ENCODE measurements at places on chromosomes 11 and 22.

- DNase-seq: no peak
Observed at GRCh38 chr11:17673951-17674350, 45.4 kb upstream of the MYOD1 start.

- DNase-seq: no peak
Observed at GRCh38 chr11:2076441-2076840, 62.7 kb downstream of the IGF2 start.

- no peak for DNase-seq
Observed at GRCh38 chr22:48145738-48146137, 1383.3 kb downstream of the TBC1D22A start.

- no peak for DNase-seq
Observed at GRCh38 chr22:49462795-49463194, 364.9 kb downstream of the BRD1 start.

DNA sequence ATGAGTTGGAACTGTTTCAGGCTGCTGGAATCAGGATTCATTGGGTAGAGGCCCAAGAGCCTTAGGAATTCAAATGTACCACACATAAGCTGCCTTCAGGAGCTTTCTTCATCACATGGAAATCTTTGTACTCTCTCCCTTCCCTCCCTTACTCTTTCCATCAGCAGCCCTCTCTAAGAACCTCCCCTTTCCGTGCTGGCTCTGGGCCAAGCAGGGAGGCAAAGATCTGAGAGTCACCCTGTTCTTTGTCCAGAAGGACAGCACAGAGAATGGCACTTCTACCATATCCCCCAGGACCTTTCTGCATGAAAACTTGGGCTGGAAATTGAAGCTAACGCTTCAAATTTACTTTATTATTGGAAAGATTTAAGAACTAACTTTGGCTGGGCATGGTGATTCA is 20.7 kb upstream of the TPBGL start:
- no peak for DNase-seq

DNA sequence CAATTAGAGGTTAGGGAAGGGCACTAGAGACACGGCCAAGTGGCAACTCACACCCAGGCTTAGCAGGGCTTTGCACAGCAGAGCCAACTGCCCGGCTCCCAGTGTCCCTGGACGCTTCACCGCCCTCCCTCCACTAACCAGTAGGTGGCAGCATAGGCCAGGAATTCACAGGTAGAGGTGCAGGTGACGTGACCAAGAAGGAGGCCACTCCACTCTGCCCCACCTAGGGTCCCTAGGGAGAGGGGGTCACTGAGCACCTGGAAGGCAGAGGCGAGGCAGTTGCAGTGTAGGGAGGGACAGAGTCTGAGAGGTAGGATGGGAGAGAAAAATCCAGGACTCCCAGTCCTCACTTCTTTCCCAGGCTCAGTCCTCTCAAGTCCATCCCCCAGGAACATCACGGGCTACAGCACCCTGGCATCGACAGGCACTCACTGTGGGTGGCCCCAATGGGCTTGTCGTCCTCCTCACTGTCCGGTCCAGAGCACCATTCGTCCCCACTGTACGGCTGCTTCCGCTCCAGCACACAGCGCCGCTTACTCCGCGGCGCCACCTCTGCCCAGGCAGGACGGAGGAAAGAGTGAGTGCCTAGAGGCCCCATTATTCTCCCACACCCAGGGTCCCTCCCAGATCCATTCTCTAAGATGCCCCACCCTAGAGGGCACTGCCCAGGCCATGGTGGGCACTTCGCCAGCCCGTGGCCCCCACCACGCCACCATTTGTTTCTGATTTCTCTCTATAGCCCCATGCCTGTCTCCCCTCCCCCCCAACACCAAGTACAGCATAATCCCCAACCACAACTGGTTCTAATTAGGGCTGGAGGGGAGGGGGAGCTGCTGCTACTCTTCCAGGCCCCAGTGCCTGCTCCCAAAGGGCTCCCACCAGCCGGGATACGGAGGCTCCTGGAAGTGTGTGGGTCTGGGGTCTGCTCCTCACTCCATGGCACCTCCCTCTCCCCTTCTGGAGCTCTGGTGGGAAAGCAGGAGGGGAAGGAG is 18.4 kb downstream of the BCL9L start:
- DNase-seq: peak; percentile 70

GRCh38 chr22:35661464-35661863 is 13.2 kb downstream of the APOL6 start:
- no peak for DNase-seq

DNA sequence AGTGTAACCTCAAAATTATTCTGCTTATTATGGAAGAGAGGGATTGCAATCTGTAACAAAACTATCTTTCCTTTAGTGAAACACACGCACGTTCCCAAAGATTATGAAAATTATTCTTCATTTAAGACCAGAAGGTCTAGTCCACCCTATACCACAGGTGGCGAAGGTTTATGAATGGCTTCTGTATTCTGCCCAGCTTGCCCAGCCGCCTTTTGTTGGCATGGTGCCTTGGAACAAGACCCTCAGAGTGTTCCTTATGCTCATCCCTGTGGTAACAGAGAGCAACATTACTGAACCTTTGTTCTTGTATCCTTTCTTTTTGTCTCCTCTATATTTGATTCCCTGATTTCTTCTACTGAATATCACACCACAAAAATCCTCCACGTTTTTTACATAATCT is 116.4 kb downstream of the FAR1 start:
- DNase-seq: no peak

DNA sequence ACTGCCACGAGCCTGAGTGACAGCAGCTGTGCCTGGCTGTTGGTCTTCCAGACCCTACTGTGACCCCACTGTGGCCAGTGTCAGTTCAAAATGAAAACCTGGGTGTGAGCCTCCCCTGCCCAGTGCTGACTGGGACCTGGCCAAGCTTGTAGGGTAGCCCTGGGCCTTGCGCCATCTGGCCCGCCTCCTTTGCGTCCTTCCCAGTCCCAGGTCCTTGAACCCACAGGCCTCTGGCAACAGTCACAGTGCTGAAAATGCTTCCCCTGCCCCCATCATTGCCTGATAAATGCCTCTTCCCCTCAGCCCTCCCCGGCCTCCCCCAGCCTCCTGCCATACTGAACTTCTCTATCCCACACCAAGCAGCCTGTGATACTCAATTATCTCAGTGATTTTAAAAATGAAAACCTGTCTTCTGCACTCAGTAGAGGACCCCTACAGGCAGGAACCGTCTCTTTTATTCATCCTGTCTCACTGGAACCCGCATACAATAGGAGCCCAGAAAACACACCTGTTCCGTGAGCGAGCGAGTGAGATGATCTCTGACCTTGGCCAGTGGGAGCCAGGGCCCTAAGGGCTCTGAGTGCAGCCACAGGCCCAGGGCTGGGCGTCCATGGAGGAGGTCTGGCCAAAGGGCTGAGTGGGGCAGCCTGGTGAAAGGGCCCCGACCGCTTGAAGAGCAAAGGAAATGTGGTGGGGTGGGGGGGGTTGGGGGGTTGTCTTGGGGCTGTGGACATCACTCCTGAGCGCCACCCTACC is 49.7 kb upstream of the TTLL12 start:
- DNase-seq: no peak

GRCh38 chr11:117832511-117832910 is 8.0 kb upstream of the FXYD2 start:
- DNase-seq: no peak

GRCh38 chr22:49092716-49093115 is 735.0 kb downstream of the BRD1 start:
- no peak for DNase-seq

- no peak for DNase-seq
Observed at GRCh38 chr11:64048042-64048854, 12.5 kb downstream of the FLRT1 start.

DNA sequence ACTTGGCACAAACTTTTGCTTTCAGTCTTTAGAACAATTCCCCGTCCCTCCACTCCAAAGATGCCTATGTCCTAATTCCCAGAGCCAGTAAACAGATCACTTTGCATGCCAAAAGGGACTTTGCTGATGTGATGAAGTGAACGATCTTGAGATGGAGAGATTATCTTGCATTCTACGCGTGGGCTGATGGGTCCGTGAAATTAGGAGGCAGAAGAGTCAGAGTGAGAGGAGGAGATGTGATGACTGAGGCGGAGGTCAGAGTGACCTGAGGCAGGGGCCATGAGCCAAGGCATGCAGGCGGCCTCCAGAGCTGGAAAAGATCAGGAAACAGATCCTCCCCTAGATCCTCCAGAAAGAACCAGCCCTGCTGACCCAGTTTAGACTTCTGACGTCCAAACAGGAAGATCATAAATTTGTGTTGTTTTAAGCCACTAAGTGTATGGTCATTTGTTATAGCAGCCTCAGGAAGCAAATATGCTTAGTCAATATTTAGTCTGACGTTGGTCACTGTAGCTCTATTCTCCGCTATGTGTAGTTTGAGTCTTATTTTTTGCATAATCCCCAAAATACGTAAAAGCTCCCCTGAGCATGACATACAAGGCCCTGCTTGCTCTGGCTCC is 76.0 kb upstream of the TIMP3 start:
- DNase-seq: no peak

GRCh38 chr22:45157907-45158306 is 5.8 kb upstream of the NUP50 start:
- DNase-seq: no peak

GRCh38 chr11:76692956-76693355 is 22.4 kb upstream of the LRRC32 start:
- DNase-seq: no peak

GRCh38 chr22:49506010-49506400 is 321.7 kb downstream of the BRD1 start:
- DNase-seq: no peak

DNA sequence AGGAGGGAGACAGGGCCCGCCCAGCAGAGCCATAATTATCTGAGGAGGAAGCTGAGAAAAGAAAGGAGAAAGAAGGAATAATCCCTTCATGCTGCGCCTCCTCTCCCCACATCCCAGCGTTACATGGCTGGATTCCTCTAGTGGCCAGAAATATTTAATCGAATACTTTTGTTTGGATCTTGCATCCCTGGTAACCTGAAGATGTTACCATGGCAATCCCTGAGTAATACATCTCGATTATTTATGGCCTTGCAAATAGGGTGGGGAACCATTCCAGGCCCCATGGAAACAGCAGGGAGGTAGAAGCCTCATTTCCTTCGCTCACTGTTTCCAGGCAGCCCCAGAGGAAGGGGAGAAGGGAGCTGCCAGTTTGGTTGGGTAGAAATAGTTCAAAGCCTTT is 357.7 kb downstream of the BUD13 start:
- no peak for DNase-seq

DNA sequence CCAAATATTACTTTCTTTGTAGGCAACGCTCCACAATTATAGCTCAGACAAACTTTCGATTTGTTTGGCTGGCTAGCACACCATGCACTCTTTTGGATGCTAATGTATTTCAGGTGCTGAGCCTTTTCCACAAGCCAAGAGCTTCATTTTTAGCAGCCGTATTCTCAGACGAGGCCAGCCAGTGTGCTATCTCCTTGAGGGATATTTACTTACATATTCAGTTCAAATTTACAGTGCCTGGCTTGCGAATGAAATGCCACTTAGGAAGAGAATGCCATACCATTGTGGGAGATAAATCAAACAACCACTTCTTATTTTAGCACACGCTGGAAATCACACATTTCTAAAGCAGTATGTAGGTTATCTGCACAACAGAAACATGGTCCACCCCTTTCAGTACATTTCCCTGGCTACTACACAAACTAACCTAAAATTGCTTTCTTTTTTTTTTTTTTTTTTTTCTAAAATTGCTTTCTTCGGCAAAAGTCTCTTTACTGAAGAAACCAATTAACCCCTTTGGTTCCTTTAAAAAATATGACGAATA is 236.9 kb downstream of the CADM1 start:
- DNase-seq: no peak

- DNase-seq: no peak
Observed at GRCh38 chr11:93082900-93083299, 113.4 kb downstream of the MTNR1B start.

DNA sequence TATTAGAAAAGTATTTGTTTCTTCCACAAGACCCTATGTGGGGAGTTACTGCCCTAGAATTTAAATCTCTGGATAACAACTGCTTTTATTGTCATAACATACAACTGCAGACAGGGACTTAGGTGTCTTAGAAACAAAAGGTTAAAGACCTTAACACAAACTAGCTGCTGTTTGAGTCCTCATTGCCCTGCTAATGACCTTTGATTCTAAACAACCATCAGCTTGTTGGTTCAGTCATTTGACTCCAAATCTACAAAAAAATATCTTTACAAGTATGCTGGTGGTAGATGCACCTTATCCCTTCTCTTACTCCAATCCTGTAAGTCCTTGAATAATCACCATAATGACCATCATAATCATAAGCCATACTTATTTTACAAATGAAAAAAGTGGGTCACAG is 377.4 kb upstream of the PITPNB start:
- DNase-seq: no peak

DNA sequence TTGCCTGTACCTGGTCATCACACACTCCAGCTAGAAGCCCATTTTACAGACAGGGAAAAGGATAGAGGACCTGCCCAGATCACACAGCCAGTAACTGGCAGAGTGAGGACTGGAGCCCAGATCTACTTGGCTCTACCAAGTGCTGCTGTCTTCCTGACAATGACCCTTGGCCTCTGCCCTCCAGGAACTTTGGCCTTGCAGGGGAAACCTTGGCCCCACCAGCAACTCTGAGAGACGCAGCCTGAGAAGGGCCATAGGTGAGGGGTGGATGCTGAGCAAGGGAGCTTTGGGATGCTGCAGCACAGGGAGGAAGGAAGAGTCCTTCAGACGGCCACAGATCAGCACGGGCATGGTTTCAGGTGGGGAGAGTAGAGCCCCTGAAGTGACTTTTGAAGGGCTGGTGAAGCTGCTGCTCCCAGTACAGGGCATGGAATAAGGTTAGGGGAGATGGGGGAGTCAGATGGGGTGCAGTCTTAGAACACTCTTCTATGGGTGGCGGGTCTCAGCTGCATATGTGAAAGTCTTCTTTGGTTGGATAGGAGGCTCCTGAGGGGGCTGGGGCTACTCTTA is 2.0 kb upstream of the CAPN5 start:
- DNase-seq: no peak

DNA sequence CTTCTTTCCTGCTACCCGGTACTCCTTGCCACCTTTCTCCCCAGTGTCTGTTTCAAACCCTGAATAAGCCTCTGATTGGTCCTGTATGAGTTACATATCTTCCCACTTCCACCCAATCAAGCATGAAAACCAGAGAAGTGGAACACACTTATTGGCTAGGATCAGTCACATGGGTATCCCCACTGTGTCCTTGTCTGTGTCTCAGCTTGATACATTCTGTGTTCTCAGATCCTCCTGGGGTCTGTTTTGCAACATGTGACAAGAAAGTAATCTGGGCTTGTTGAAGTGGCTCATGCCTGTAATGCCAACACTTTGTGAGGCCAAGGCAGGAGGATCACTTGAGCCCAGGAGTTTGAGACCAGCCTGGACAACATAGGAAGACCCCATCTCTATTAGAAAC is 23.9 kb downstream of the MCHR1 start:
- no peak for DNase-seq

- no peak for DNase-seq
Observed at GRCh38 chr11:76769645-76770586, 13.2 kb upstream of the TSKU start.
